ENCODE measurements at places on chromosomes 3 and 15.

- no peak for DNase-seq
- no peak overlapping the region for H3K4me3 ChIP-seq
- H3K27me3 ChIP-seq = peaks cover 4% of the 10 kb centered on the region
Observed at GRCh38 chr3:109640146-109640652, 302.9 kb upstream of the DPPA4 start.

DNA sequence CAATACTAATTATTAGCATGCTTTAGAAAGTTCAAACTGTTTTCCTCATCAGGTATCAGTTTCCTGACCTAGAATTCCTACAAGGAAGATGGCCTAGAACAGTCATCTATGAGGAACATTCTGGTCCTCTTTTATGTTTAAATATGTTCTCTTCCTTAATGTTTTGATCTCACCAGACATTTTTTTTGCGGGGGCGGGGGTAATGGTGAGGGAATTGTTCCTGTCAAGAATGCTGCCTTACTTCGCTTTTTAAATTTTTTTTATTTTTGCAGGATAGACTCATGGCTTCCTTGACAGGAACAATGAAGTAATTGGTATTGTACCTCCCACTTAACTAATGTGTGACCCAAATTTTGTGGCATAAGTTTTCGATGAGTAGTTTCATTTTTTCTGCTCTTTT lies 44.3 kb upstream of the NANOGP8 start:
- no peaks in the 10 kb centered on the region for H3K4me1 ChIP-seq
- no peak for DNase-seq
- no peak overlapping the region for H3K4me3 ChIP-seq
- no peaks in the 10 kb centered on the region for H3K36me3 ChIP-seq
- H3K27ac ChIP-seq = no peak overlapping the region

- DNase-seq = no peak
- no peak overlapping the region for H3K4me3 ChIP-seq
- no peak overlapping the region for H3K27ac ChIP-seq
- peaks cover 5% of the 10 kb centered on the region for H3K36me3 ChIP-seq
- H3K4me1 ChIP-seq = no peaks in the 10 kb centered on the region
Observed at GRCh38 chr3:141471160-141471559, 15.7 kb upstream of the RASA2 start.

- H3K4me3 ChIP-seq = no peak overlapping the region
- no peaks in the 10 kb centered on the region for H3K4me1 ChIP-seq
- no peak overlapping the region for H3K27ac ChIP-seq
- no peaks in the 10 kb centered on the region for H3K27me3 ChIP-seq
Observed at GRCh38 chr15:76368122-76368621, 31.6 kb downstream of the ISL2 start.

DNA sequence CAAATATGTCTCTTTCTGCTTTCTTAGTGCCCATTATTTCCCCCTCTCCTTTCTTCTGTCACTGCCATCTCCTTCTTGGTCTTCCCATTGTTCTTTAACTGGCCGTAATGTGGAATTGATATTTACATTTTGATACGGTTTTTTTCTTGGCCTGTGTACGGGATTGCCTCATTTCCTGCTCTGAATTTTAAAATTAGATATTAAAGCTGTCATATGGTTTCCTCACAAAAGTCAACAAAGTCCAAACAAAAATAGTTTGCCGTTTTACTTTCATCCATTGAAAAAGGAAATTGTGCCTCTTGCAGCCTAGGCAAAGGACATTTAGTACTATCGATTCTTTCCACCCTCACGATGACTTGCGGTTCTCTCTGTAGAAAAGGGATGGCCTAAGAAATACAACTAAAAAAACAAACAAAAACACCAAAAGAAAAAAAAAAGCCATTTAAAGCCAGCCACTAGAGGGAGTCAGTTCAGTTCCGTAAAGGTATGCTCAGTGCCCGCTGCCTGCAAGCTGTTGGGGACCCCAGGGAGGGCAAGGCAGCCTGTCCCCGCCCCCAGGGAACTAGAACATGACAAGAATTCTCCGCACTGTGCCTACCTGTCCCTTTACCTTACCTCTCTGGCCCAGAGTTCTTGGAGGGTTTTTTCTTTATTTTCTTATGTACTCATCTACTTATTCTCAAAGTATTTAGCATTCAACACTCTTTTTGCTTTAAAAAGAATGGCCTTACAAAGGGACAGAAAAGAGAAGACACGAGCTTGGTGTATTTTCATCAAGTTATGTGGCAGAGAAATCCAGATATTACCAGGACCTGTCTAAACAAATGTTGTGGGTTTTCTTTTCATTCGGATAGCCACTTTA lies 30.0 kb upstream of the NR2E3 start:
- H3K27me3 ChIP-seq = peaks cover 9% of the 10 kb centered on the region
- no peaks in the 10 kb centered on the region for H3K36me3 ChIP-seq
- H3K4me3 ChIP-seq = no peak overlapping the region
- peak; percentile 41 for DNase-seq
- peak overlapping the region; percentile 16 for H3K27ac ChIP-seq

Measured in nephron progenitor cell (in vitro differentiated cells).